T-helper 2 cell (primary cell): ENCODE measurements at places on chromosomes 4 and X.
A peak's percentile ranks its signal among the peaks of the same experiment; 100 is the strongest.

DNA sequence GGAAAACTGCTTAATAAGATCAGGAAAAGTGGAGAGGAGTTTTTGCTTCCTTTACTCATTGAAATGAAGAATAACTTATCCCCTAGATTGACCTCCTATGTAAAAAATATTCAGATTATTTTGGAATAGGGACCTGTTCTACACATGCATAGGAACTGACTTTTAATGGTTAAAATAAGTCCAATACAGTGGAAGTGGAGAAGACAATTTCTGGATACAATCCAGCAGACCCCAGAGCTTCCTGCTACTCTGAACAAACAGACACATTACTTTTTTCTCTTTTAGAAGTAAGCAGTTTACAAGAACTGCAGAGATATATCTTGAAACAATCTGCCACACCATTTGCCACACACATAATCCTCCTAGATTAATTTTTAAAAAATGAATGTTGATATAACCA, 129.7 kb downstream of the PPA2 start:
- DNase-seq = no peak

DNA sequence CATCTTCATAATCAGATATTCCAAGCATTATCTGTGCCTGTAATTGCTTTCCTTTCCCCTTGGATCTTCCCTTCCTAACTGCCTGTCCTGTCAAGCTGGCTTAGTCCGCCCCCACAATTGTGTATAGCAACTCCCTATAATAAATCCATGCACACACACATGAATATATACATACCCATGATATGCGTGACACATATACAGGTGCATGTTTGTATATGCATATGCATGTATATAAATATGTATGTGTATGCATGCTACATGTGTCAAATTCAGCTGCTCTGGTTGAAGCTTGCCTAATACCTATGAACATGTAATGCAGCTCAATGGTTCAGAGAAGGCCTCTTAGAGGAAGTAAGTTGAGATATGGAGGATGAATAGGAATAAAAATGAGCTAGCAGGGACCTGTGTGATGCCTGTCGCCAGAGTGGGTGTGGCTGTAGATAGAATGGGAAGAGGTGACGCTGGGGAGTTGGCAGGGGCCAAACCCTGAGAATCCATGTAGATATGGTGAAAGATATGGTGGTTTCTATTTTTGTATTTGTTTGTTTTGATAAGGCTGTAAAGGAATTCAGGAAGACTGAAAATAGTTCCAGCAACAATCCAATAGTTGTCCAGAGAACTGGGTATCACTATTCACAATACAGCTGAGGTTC, 595.0 kb upstream of the BOD1L1 start:
- no peak for DNase-seq

DNA sequence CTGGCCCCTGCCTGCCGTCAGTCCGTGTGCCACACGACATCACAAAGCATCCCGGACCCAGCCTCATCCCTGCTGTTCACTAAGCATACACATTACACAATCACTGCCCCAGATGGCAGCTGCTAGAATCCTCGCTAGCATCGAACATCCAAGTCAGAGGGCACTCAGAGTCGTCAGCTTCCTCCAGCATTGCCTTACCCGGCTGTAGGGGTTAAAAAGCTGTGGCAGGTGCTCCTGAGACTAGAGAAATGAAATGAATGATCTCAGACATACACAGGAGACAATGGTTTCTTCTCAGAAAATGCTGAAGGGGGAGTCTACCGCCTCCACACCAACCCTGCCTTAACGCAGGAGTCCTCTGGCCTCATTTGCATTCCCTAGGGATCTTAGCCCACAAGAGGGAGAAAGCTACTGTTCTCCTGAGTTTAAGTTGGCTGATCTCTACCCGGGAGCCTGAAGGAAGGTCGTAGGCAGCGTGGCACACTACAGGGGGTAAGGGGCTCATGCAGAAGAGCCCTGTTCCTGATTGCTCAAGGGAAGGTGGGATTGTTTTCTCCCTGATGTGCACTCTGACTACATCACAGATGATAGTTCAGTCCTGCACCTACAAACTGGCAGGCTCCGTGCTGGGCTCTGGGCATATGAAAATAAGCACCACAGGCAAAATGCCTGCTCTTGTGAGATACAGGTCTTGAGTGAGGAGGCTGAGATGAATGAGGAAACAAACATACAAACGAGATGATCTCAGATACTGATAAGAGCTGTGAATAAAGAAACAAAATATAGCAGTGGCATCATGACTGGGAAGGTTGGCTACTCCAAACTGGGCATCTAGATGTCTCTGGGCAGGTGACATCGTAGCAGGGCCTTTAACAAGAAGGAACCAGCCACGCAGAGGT, 2.6 kb upstream of the KIAA0232 start:
- DNase-seq = no peak

GRCh38 chrX:100411802-100412715, 2.0 kb upstream of the PCDH19 start:
- DNase-seq = no peak

DNA sequence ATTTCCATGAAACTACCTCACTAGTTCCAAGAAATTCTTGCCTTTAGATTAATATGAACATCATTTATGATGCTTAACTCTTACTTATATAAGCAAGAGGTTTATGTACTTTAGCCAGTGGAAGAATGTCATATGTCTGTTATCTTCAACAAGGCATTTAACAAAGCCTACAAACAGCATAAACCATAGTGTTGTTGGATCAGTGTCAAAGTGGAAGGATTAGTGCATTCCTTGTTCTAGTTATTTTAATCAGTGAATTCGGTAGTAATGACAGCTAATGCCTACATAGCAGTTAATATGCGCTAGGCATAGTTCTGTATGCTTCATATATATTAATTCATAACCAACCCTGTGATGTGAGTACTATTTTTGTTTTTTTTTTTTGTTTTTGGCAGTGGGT, 3.1 kb downstream of the PI4K2B start:
- DNase-seq = no peak

GRCh38 chr4:138494931-138495330, 252.8 kb upstream of the SLC7A11 start:
- no peak for DNase-seq

GRCh38 chr4:110071466-110071865, 126.9 kb downstream of the ELOVL6 start:
- DNase-seq = no peak

DNA sequence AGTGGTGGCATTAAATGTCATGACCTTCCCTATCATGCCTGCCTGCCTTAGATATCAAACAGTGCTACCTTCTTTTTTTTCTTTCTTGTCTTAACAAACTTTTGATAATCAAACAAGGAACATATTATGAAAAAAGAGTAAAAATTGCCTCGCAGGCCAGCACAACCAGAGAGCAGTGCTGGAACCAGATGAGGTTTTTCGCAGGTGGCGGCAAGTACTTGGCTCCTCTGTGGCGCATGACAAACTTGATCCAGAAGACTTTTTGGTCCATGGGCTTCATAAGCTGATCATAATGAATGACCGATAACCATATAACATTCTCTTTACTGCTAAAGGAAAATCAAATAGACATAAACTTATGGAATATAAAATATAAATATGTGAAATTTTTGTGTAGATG, 61.8 kb downstream of the UGT2B10 start:
- no peak for DNase-seq

DNA sequence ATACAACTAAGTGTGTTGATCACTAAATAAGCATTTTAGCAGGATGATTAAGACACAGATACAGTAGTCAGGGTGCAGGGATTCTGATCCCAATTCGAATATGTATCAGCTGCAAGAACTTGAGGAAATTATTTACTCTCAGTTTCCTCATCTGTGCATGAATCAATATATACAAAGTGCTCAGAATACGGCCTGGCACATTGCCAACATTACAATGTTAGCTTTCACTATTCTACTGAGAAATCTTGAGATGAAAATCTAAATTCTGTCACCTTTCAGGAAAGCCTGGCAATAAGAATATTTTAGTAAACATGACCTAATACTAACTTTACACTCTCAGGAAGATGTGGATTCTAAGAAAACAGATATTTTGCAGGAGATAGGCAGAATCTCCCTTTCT, 1001.6 kb upstream of the IGFBP7 start:
- DNase-seq = no peak

GRCh38 chrX:79369871-79370270, 2.7 kb upstream of the ITM2A start:
- no peak for DNase-seq

DNA sequence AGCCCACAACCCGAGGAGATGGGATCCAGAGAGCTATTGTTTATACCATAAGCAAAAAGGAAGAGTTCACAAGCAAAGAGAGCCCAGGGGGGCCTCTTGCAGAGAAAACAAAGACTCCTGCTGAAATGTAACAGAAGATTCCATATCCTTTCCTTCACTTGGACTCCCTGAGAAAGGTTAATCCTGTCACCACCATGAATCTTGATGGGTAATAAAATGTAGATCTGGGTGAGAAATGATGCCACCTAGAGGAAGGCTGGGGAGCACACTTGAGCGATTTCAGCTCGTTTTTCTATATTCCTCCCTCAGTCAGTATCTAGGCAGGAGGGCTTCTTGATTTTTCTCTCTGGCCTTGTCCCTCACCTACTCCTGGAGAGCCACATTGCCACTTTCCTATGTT, 10.2 kb upstream of the KCNE5 start:
- peak; percentile 11 for DNase-seq

DNA sequence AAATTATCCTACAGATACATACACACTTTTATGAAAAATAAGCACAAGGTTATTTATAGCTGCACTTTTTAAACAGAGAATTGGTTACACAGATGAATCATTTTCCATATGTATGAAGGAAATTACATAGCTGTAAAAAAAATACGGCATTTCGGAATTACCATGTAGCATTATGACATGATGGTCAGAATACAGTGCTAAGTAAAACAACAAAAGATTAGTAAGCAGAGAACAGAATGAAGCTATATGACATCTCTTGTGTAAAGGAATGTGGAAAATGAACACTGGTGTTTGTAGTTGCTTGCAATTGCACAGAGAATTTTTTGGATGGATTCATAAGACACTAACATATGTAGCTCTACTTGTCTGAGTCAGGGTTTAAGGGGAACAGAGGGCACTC, 1222.0 kb upstream of the PRKX start:
- DNase-seq = no peak

DNA sequence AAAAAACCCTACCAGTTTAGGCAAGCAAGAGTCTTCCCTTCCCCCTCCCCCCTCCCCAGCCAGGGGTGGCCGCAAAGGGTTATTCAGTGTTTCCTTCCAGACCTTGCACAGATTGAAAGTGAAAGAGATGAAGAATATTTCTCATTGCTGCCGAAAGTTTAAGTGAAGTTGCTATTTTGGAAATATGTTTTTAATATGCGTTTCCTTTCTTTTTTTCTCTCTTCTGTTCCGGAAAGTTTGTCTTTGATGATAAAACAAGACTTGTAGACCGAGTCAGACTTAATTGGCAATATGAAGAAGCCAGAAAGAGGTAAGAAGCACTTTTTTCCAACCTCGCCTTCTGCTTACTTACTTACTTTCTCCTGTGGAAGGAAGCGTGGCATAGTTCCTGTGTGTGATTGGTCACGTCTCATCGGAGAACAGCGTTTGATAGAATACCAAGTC, 58.5 kb upstream of the CLCN4 start:
- peak; percentile 62 for DNase-seq

GRCh38 chr4:18981234-18981615, 959.7 kb upstream of the LCORL start:
- no peak for DNase-seq

DNA sequence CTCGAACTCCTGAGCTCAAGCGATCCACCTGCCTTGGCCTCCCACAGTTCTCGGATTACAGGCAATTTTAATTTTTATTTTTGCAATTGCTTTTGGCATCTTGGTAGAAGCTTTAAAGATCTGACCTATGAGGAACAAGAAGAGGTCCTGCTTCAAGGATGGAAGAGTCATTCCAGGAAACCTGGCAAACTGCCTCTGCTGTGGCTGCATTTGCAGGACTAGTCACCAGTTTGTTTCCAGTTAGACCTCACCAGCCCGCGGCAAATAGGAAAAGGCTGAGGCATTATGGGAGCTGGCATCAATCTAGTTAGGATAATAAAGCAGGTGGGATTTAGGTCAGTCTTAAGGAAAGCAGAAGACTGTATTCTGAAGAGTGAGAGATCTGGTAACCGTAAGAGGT, 51.9 kb upstream of the LAS1L start:
- no peak for DNase-seq

GRCh38 chr4:11149612-11150259, 279.0 kb downstream of the HS3ST1 start:
- no peak for DNase-seq

- DNase-seq = no peak
Measured at GRCh38 chr4:77202491-77202890, 45.5 kb downstream of the CCNG2 start.

GRCh38 chr4:108018884-108019187, 29.1 kb downstream of the HADH start:
- no peak for DNase-seq

GRCh38 chr4:183405303-183405702, 39.1 kb upstream of the CDKN2AIP start:
- DNase-seq = no peak

- DNase-seq = no peak
Measured at GRCh38 chr4:52015366-52015765, 4.8 kb downstream of the LRRC66 start.

GRCh38 chr4:144202081-144202480, 61.6 kb upstream of the GYPA start:
- no peak for DNase-seq

- no peak for DNase-seq
Measured at GRCh38 chr4:68272380-68272779, 26.9 kb upstream of the TMPRSS11B start.

- no peak for DNase-seq
Measured at GRCh38 chr4:37365888-37366287, 121.3 kb downstream of the NWD2 start.
